ENCODE measurements at places on chromosomes 13 and 19.

DNA sequence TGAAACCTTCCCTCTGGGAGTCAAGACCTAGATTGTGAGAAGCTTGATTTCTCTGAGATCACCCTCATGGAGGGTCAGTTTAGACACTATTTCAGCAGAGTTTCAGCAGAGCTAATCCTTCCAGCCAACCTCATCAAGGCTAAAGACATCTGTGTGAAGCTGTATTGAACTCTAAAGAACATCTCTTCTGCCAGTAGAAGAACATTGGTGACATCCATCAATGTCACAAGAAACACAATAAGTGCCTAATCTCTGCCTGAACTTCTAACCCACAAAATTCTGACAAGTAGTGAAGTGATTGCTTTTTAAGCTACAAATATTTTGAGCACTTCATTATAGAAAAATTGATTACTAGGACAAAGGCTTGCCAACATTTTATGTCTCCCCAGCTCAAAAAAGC, 475.8 kb upstream of the PCDH20 start:
- no peak for DNase-seq

DNA sequence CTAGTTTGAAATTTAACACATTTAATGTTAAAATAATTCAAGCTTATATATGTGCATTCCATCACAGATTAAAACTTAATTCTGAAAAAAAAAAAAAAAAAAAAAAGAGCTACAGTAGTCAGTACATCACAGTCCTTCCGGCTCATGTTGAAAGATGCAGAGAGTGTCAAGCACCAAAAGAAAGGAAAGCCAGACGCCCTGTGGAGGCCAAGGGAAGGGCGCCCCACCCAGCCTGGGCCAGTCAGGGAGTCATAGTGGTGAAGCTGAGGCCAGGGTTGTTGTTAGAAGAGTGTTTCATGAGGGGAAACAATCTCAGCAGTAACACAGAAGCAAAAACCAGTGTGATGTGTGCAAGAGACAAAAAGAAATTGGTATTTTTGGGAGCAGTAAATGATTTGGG, 375.3 kb downstream of the MTUS2 start:
- DNase-seq: no peak

DNA sequence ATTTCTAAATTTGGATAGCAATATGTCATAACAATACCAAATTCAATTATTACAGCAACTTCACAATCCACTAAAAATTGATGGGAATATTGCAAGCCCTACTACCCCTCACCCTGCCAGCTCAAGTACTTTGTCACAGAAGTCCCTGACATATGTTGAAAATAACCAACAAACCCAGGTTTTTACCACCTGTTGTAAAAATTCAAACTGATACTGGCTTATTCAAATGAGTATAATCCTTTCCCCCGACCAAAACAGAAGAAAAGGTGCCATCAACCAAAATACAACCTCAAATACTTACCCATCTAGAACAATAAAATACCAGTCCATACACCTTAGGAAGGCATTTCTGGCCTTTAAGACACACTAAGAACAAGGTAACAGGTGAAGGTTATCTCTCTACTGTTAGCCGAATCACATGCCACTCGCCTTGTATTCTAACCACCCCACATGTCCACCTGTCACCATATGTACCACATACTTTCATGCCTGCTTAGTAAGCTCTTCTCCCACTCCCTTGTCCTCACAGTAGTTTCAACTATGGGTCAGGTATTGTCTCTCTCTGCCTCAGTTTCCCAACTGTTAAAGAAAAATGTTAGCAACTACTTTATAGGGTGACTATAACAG, 53.1 kb downstream of the USP12 start:
- no peak for DNase-seq

DNA sequence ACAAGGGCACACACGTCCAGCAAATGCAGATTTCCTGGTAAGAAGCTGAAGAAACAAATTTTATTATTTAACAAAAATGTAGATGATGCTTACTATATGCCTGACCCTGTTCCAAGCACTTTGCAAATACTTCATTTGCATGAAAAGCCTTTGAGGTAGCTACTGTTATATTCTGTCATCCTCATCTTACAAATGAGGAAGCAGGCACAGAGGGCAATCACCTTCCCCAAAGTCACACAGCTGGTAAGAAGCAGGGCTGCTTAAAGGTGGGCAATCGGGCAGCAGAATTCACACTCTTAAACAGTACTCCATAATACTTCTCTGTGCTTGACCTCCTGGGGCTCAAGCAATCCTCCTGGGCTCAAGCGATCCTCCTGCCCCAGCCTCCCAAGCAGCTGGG, 18.3 kb upstream of the PNMA8C start:
- no peak for DNase-seq

- DNase-seq: no peak
Measured at GRCh38 chr13:111153977-111154332, 38.8 kb downstream of the ARHGEF7 start.

DNA sequence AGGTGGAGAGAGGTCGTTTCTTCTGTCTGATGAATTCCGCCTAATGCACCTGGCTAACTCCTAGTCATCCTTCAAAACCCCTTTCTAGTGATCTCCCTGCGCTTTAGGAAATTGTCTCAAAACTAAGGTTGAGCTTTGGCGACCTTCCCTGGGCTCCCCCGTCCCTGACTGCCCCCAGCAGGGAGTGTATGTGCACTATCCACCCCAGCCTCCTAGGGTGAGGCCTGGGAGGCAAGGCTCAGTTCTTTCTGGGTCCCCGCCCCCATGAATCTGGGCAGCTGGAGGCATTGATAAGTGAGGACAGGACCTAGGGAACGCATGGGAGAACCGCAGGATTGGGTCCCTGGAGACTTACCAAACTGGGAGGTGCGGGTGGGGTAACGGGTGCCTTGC, 378 bp downstream of the TLE6 start:
- no peak for DNase-seq

DNA sequence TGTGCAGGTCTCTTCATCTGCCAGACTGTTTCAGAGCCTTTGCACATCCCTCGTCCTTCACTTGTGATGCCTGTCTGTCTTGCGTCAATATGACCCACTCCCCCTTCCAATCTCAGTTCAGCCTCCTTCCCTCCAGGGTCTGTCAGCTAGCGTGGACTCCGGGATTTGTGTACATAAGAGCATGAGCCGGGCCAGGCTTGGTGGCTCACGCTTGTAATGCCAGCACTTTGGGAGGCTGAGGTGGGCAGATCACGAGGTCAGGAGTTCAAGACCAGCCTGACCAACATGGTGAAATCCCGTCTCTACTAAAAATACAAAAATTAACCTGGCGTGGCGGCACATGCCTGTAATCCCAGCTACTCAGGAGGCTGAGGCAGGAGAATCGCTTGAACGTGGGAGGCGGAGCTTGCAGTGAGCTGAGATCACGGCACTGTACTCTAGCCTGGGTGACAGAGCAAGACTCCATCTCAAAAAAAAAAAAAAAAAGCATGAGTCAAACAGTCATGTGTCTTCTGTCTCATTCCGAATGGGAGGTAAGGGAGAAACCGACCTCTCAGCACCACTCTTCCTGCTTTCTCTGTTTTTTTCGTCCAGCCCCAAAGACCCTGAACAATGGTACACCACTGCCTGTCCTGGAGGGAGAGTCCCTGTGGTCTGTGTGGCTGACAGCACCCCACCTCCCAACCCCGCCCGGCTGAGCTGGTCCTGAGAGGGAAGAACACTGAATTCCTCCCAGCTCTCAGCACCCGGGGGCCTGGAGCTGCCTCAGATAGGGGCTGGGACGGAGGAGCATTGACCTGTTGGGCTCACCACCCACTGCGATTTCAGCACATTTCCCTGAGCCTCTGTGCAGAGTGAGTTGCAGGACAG, 2.4 kb upstream of the SIGLEC9 start:
- no peak for DNase-seq

GRCh38 chr13:103788061-103788652, 721.9 kb upstream of the SLC10A2 start:
- peak; percentile 7 for DNase-seq

DNA sequence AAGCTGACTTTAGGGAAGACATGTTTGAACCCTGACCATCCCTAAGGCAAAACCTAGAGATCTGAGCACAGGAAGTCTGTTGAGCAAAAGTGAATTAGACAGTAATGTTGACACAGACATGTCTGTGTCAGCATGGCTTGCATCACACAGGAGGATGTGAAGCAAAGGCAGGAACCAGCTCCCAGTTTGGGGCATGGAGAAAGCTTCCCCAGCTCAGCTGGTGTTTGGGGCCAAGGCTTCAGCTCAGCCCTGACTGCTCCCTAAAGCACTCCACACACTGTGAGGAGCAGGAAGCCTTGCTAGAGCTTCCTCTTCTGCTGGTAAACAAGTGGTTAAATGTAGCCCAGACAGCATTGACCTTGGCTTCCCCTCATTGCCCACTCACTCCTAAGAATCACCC, 153.8 kb upstream of the UBL3 start:
- no peak for DNase-seq

- peak; percentile 62 for DNase-seq
Measured at GRCh38 chr19:45475537-45476291, 7.9 kb downstream of the FOSB start.

- no peak for DNase-seq
Measured at GRCh38 chr13:111322001-111322915, 1.8 kb downstream of the TEX29 start.

DNA sequence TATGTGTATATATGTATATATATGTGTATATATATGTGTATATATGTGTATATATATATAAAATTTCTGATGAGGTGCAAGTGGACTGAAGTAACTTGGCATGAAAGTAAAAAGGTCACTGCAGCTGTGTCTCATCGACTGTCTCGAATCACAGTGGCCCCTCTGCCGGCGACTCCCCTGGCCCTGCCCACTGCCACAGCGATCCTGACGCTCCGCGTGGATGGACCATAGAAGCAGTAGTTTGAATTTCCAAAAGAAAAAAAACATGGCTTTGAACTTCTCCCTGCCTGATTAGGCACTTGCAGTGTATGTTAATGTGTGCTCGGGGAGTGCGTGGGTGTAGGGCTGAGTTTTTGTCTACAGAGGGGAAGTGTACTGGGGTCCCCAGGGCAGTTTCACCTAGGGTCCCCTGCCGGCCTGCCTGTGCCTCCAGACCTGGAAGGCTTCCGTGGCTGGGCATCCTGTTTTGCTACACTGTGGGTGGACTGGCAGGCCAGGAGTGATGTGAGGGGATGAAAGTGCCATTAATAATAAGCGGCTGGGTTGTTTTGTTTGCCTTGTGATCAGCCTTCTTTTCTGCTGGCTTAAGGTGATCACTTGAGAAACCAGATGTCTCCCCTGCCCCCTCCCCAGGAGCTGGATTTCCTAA, 10.8 kb downstream of the ZIC5 start:
- peak; percentile 23 for DNase-seq

- no peak for DNase-seq
Measured at GRCh38 chr13:44110091-44110621, 230.5 kb downstream of the LACC1 start.

DNA sequence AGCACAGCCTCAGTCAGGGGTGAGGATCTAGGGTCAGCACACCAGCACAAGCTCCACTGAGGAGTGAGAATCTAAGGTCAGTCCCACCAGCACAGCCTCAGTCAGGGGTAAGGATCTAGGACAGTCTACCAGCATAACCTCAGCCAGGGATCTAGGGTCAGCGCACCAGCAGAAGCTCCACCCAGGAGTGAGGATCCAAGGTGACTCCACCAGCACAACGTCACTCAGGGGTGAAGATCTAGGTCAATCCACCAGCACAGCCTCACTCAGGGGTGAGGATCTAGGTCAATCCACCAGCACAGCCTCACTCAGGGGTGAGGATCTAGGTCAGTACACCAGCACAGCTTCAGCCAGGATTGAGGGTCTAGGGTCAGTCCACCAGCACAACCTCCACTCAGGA, 64.5 kb downstream of the RAB20 start:
- no peak for DNase-seq

DNA sequence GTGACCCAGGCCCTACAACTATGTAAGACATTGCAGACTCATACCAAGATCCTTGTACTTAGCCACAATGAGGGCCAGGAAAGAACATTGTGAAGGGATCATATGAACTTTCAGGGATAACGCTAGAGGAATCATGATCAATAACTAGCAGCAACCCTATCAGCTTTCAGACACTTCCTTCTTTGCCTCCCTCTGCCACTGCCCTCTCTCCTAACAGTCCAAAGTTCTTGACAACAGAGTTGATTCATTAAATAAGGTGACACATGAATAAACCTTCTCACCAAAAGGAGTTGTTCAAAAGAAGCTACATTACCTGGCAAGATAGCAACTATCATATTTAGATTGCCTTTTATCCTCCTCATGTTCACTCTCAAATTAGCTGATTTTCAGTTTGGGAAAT, 272.2 kb upstream of the DACH1 start:
- DNase-seq: no peak

DNA sequence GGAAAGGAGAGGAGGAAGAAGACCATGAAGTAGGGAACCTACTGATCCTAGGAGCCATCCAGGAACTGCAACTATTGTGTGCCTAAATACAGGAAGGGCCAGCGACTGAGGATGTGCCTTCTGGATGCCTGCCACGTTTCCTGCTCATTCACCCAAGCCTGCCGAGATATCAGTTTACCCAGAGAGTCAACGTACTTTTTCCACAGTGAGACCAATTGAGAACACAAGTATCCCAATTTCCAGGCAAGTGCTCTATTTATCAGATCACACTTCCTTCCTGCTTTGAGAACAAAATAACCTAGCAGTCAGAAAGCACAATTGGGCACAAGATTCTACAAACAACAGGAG, 122.4 kb downstream of the AKAP11 start:
- DNase-seq: no peak

GRCh38 chr13:99426426-99426825, 74.8 kb upstream of the TM9SF2 start:
- no peak for DNase-seq

- no peak for DNase-seq
Measured at GRCh38 chr19:41366089-41366488, 2.1 kb upstream of the B9D2 start.

DNA sequence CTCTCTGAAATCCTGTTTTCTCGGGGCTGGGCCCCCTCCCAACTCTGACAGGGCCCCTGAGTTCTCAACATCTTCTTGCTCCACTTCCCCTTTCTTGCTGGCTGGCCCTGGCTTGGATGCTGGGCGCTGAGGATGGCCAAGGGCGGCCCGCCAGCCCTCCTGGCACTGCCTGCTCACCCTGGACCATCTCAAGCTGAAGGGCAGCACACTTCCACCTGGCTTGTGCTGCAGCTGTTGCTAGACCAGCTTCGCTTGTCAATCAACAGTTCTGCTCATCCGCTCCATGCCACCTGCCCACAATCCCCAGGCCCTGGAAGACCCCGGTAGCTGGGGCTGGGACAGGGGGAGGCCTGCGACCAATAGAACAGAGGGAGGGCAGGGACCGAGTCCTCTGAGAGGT, 6.9 kb upstream of the GMIP start:
- no peak for DNase-seq

DNA sequence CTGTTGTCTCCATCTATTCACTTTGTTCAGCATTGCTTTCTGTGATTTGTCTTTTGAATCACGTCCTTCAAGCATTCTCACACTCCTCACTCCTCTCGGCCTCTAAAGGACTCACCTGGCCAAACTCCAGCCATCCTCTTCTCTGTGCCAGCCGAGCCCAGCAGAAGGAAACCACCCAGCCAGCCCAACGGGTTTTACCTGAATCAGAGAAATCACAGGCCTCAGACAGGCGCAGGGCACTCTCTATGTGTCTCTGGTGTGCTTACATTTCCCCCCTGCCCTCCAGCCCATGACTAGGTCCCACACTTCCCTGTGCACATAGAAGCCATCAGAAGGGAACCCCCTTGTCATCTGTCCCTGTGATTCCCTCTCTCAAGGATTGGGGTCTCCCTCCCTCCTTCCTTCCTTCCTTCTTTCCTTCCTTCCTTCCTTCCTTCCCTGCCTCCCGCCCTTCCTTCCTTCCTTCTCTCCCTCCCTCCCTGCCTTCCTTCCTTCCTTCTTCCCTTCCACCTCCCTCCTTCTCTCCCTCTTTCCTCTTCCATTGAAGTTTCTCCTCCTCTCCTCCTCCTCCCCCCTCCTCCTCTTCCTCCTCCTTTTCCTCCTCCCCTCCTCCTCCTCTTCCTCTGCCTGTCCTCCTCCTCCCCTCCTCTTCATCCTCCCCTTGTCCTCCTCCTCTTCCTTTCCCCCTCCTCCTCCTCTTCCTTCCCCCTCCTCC, 8.8 kb upstream of the ZNF541 start:
- DNase-seq: no peak
